ENCODE measurements at places on chromosomes 4 and X.

GRCh38 chr4:10577508-10578426, 106.8 kb downstream of the CLNK start:
- DNase-seq = no peak

GRCh38 chr4:16032396-16032770, 51.4 kb downstream of the PROM1 start:
- no peak for DNase-seq

- DNase-seq = no peak
Measured at GRCh38 chr4:6905516-6906445, 3.8 kb upstream of the TBC1D14 start.

- peak; percentile 24 for DNase-seq
Measured at GRCh38 chr4:177555007-177555574, 112.9 kb upstream of the AGA start.

DNA sequence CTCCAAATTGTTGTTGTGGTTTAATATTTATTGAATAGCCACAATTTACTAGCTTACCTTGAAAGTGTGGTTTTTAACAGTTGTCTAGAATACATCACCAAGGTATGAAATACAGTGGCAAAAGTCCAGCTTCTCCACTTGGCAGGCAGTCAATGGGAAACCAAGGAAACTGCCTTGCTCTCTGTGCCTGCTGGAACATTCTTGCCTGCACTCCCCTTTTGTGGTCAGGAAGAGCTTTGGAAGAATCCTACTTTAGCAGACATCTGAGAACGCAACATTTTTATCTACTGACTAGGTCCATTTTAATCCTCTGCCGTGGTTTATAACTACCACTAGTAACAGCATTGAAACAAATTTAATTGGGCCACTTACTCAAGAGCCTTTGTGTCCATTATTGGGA, 64.5 kb downstream of the TENM3 start:
- peak; percentile 98 for DNase-seq

DNA sequence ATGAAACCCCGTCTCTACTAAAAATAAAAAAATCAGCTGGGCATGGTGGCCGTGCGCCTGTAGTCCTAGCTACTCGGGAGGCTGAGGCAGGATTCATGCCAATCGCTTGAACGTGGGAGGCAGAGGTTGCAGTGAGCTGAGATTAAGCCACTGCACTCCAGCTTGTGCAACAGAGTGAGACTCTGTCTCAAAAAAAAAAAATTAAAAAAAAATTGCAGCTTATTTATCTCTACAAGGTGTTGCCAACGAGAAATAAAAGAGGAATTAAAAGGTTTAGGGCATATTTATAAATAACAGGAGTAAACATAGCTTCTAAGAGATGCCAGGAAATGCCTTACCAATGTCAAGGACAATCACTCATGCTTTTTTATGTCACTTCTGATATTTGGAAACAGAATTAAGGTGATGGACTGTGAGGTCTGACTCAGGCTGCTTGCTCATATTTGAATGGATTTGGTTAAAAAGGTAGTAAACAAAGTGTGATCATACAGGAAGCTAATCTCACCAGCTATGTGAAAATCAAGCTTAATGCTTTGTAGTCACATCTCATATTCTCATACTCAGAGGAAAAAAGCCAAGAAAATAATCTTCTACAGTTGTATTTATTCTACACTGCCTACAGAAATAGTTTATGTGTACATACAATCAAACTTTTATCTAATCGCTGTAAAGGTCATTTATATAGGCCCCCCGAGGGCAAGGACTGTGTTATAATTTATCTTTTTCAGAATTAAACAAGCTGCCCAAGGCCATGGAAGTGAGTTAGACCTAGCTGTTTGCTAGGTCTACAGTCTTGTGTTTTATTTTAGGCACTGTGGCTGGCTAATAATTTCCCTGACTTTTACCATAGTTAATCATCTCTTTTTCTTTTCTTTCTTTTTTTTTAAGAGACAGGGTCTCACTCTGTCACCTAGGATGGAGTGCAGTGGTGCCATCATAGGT, 61.1 kb upstream of the RBMX start:
- no peak for DNase-seq

DNA sequence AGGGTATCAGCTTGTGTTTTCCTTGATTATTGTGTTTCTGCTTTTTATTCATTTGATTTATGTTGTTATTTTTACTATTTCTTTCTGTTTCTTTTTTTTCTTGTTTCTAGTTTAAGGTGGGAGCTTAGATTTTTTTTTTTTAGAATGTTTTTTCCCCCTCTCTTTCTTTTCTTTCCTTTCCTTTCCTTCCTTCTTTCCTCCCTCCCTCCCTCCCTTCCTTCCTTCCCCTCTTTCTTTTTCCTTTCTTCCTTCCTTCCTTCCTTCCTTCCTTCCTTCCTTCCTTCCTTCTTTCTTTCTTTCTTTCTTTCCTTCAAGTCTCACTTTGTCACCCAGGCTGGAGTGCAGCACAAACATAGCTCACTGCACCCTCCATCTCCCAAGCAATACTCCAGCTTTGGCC, 31.4 kb upstream of the PRDM8 start:
- DNase-seq = no peak

DNA sequence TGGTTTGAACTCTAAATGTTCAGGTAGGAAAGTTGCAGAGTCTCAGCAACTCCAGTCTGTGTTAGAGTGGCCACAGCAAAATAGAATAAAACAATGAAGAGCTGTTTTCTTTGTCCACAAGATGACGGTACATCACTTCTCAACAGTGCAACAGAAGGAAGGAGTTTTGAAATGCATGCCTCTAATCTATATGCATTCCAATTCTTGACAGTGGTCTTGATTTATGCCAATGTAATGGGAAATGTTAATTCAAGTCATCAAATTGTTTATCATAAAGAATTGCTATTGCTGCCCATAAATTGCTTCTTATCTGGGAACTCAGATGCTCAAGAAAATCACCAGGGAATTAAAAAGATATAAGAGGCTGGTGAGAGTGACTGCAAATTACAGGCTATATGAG, 195.5 kb upstream of the PRPS2 start:
- no peak for DNase-seq

DNA sequence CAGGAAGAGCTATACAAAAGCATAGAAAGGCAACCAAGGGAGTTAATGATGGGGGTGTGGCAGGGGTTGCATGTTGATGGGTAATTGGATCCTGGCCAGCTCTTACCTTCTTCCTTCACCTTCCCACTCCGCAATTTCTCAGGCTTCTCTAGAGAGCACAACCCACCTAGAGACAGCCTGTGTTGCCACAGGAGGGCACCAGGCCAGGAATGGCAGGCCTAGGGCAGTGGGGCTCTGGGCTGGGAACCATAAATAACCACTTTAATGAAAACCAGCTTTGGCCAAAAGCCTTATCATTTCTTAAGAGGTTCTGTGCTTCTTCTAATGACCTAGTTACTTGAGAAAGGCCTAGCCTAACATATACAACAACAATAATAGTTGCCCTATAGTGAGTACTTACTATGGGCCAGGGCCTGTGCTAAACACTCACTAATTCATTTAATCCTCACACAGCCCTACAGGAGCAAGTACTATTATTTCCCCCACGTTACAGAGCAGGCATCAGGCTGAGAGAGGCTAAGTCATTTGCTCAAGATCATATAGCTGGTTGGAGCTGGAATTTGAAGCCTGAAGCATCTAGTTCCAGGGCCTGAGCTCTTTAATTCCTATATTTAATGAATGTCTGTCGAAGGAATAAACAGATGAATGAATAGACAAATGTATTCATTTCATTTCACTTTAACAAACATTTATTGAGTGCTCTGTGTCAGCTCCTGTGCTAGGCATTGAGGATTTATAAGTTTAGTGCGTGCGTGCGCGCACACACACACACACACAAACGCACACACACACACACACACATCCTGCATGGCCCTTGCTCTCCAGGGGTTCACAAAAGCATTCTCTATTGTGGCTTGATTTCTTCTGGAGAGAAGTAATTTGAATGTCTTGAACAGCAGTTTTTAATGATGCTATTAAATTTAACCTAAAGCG, 66.8 kb downstream of the RTL9 start:
- DNase-seq = peak; percentile 40

GRCh38 chr4:158936238-158936637, 166.6 kb upstream of the RAPGEF2 start:
- DNase-seq = peak; percentile 54

Measured in AG10803 (cell line).